Activated naive CD8-positive, alpha-beta T cell treated with anti-CD3 and anti-CD28 coated beads, Interleukin-2, amount 50 U/mL, for 24 hours (primary cell): ENCODE measurements at places on chromosomes 2 and 18.

DNA sequence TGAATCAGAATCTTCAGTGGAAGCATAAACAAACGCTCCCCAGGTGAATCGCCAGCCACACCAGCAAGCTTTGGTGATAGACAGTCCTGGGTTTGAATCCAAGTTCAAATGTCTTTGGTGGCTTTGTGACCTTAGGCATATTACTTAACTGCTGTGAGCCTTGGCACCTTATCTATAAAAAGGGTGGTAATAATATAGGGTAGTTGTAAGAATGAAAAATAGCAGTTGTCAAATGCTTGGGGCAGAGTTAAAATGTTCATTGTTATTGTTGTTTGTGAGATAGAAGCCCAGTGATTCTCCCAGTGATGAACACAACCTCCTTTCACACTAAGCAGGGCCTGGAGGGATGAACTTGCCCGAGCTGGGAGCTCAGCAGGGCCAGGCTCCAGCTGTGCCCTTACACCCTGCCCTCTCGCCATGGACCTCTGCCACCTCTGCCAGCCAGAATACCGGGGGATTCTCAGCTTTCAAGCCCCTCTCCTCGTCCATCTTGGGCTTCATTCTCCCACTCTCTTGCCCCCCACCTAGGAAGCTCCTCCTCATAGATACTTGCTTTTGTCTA lies 6.1 kb upstream of the TMBIM1 start:
- DNase-seq: no peak

- DNase-seq: no peak
Measured at GRCh38 chr2:113872201-113872600, 17.7 kb upstream of the ACTR3 start.

DNA sequence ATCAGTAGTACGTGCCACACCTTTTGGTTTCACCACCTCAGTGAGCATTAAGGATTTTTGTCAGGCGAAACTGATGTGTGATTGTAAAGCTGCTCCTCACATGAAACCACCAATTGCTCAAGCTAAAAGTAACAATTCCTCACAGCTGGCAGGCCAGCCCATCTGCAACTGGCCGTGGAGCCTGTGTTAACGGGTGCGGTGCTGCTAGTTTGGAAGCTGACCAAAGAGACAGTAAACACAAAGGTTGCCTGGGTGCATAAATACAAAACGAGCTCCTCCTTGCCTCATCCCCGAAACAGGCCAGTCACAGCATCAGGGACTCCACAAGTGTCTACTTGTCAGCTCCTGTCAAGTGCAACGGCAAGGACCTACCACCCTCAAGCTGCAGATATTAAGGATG lies 32.0 kb downstream of the LGALSL start:
- no peak for DNase-seq

GRCh38 chr18:42072407-42072806 lies 117.4 kb downstream of the PIK3C3 start:
- no peak for DNase-seq

DNA sequence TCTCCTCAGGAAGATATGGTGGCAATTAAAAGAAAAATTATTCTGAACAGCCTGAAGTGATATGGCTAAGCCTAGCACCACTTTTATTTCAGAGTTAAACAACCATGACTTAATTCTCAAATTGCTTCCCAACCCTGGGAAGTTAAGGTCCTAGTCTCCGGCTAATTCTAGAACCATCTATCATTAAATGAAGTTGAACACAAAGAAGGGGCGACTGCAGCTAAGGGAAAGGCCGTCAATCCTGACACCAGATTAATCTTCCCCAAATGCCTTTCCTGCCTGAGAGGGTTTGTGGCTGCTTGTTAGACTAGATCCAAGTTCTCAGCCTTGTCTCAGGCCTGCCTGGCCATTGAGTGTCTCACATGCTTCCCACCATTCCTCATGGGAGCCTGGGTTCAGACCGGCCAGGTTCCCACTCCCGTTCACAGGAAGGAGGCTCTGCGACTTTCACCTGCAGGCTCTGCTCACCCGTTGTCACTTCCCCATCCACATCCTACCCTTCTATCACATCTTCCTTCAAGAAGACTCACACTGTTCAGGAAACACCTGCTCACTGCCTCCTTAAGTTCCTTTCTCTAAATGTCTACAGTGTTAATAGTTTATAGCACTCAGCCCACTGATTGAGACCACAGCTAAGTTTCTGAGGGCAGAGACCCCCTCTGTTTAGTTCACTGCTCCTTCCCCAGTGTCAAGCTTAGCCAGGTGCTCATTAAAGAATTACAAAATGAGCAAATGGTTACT lies 282.9 kb upstream of the REV1 start:
- DNase-seq: no peak

DNA sequence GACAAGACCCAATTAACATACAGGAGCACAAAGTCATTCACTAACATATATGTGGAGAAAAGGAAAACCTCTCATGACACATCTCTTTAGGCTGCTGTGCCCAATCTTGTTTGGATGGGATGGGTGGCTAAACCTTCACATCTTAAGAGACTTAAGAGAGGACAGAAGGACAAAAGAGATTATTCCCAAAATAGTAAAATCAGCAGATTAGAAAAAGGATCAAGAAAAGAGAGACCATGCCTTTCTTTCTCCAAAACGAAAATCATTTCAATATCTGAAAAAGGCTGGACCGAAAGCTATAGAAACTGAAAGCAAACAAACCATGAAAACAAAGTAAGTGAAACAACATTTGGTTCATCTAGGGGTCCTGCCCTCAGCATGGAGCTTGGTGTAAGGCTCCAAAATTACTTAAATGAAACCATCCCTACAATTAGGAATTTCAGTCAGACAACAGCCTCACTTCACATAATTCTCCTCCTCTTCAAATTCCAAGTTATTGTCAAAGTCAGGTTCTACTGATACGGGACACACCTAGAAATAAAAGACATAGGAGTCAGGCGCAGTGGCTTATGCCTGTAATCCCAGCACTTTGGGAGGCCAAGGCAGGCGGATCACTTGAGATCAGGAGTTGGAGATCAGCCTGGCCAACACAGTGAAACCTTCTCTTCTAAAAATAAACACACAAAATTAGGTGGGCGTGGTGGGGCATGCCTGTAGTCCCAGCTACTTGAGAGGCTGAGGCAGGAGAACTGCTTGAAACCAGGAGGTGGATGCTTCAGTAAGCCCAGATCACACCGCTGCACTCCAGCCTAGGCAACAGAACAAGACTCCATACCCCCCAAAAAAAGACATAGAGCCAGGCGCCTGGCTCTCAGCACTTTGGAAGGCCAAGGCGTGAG lies 5.2 kb downstream of the STARD7 start:
- no peak for DNase-seq

DNA sequence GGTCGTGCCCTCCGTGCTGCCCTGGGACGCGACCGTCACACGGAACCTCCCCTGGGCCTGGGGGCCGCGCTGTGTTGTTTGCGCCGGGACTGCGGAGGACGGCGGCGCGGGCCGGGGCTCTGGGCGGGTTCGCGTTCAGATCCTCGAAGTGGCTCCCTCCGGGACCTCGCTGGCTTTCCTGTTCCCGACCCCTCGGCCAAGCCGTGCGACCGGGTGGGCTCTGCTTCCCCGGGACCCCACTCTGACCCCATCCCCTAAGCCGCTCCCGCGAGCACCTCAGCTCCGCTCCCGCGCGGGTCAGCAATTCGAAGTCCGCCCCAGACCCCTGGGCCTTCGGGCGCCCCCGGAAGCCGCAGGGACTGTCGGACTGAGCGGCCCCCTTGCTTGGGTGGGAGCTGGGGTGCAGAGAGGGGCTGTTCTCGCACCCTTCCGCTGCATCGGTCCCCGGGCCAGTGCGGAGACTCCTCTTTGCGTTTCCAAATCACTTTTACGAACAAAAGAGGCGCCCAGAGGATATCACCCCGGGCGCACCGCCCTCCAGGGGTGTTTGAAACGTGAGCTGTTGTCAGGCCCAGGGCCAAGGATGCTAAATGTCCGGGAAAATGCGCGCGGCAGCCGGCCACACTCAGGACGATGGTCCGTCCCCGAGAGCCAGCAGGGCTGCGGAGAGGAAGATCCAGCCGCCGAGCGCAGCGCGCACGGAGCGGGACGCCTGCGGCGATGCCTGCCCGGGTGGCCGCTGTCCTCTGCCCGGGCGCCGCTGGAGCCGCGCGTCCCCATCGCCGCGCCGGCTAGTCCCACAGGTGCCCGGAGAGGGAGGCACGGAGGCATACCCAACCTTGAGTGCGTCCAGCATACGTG lies 73.5 kb downstream of the ZCCHC2 start:
- no peak for DNase-seq

GRCh38 chr18:12324991-12325725 lies 17.1 kb downstream of the TUBB6 start:
- no peak for DNase-seq

- DNase-seq: no peak
Measured at GRCh38 chr2:25400576-25401216, 59.0 kb upstream of the DNMT3A start.

- DNase-seq: no peak
Measured at GRCh38 chr2:230657906-230658305, 54.7 kb upstream of the CAB39 start.

GRCh38 chr2:108271691-108272253 lies 16.9 kb upstream of the SULT1C2 start:
- no peak for DNase-seq

- no peak for DNase-seq
Measured at GRCh38 chr2:14944562-14945346, 312.2 kb downstream of the LRATD1 start.

DNA sequence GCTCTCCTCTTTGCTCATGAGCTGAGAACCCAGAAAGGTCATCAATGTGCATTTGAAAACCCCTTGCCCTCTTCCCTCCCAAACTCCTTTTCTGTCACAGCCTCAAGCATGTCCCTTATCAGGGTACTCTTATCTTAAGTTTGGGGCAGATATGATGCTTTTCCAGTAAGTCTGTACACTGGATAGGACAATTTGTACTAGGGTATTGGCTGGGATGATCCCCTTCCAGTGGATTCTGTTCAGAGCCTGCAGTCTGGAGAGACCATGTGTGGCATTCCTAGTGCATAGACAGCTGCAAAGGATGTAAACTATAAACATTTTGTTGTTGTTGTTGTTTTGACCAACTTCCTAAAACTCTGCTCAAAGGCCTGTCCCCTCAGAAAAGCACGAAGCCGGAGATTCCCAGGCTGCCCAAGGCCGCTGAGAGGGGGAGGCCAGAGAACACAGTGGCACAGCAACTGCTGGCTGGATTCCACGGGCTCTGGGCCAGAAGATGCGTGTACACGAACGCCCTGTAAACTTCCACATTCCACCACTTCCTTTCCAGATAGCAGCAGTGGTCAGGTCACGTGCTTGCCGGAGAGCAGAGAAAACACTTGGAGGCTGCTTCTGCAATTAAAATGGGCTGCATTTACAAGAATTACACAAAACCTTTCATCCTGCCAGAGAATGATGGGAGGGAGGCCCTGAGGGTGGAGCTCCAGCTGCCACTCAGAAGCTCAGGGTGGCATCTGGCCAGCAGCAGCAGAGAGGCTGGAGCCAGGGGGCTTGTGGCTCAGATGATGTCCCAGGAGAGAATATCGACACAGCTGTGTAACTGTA lies 42.1 kb downstream of the BMP10 start:
- DNase-seq: peak; percentile 61

DNA sequence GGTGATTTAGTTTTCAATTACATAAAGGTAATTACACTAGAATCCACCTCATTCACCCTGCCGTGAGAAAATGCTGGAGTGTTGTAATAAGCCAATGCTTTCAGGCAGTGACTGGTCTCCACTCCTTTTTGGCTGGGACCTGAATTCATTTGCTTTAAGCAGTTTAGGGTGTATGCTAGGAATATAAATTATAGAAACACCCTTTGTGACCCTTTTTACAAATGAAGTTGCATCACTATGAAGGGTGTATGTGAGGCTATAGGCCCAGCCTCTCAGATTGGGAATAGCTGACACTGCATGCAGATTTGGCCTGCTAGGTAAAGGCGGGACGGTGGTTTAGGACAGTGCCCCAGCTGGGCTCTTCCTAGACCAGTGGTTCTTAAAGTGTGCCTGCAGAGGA lies 50.8 kb upstream of the NFE2L2 start:
- DNase-seq: no peak

DNA sequence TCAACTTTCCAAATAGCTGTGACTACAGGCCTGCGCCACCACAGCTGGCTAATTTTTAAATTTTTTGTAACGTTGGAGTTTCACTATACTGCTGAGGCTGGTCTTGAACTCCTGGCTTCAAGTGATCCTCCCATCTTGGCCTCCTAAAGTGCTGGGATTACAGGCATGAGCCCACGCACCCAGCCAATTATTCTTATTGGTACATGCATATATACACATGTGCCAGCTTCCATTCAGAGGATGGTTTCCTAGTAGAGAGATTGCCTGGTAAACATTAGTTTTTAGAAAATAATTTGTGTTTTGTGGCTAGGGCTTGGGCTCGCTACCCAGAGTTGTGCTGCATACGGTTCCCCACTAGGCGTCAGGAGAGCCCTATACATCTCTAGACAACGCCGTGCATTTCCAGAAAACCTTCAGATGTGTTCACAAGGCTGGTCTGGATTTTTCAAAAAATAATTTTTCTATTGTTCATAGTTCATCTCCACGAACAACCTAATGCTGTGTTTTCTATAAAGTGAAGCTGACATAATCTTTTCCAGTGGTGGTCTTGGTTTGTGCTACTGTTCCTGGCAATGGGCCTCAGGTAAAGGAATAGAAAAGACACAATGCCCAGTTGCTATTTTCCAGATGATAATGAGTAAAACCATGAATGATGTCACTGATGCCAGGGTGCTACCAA lies 14.6 kb upstream of the AFG3L2 start:
- peak; percentile 54 for DNase-seq

DNA sequence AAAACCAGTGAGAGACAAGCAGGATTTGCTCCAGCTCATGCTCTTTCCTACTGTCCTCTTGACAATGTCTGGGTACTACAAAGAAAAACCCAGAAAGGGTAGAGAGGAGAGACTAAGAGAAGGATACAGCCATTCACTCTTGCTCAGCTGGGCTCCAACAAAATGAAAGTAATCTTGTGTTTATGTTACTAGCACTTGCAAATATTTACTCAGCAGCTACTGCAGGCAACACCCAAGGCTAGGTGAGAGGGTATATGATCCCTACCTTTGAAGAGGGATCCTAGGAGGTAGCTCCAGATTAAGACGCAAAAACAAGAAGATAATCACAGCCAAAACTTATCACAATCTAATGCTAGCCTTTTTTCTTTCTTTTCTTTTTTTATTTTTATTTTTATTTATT lies 329.6 kb upstream of the ACVR2A start:
- DNase-seq: no peak

- no peak for DNase-seq
Measured at GRCh38 chr18:39464006-39464405, 1898.4 kb upstream of the CELF4 start.

DNA sequence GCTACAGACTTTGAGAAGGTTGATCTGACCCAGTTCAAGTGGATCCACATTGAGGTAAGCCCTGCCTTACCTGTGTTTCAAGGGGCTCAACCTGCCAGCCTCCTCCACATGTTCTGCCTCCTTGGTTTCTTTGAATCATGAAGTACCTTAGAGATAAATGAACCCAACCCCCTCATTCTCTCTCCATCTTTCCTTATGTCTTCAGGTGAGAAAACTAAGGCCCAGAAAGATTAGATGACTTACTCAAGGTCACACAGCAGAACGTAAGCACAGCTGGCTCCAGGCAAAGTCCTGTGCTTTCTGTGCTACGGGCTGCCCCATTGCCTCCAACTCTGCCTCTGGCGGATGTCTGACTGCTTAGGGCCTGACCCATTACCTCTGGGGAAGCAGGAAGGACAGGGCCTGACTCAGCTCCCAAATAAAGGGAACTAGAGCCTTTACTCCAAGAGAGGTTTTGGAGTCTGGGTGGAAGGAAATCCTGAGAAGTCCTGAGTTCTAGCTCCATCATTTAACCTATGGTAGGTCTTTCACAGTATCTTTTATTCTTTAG lies 10.3 kb downstream of the KHK start:
- DNase-seq: no peak
